ENCODE measurements at places on chromosomes 1 and 21.

GRCh38 chr1:221840511-221841243 is 98.8 kb upstream of the DUSP10 start:
- DNase-seq = no peak

DNA sequence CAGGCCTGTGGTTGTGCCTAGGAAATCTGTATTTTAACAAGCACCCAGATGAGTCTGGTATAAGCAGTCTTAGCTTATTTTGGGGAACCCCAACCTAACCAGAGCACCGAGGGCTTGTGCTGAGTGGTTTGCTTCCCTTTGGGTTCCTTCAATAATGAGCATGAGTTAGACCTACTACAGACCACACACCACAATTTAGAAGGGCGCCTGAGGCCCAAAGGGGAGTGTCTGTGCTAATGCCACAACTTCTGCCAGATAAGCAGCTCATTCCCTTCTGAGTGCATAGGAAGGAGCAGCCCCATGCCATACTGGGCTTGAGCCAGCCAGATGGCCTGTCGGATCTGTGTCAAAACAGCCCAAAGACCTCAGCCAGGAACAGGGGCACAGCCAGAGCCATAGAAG is 15.4 kb upstream of the LSS start:
- no peak for DNase-seq

DNA sequence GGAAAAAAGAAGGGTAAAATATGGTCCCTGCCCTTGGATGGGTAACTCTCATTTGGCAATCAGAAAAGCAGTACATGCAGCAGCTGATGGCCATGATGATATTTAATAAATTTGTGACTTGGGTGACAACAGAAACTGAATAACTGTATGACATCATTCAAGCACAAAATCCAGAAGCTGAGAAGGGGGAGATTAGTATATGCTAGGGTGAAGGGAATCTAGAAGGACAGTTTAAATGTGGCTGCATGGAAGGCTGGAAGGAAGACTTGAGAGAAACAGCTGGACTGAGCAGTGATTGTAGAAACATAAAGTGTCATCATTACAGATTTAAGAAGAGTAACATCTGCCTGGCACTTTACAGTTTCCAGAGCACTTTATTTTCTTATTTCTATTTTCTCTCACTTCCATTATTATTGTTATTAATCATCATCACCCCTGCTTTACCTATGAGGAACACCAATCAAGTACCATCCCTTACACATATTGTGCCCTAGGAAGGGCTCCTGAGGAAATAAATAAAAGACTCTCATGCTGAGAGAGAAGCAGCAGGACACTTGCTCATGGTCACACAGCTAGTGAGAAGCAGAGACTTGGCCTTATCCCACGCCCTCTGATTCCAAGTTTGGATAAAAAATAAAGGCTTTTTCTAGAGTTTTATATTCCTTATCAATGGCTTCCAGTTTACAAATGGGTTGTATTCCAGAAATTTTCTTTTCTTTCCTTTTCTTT is 207.2 kb downstream of the PBX1 start:
- no peak for DNase-seq

DNA sequence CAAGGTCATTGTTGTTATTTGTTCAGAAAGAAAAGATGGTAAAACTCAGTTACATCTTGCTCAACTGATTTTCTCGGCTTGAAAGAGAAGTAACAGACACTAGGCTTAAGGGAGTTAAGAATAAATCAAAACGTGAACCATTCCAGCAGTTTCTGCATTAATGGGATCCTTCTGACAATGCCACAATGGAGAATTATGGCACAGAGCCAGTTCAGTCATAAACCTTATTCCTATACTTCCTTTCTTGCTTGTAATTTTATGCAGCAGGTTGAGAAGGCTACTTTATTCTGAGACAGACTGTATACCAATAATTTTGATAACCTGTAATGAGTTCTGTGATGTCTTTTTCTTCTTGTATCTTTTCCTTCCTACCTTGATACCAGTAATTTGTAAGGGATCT is 167.0 kb downstream of the C1orf21 start:
- no peak for DNase-seq

DNA sequence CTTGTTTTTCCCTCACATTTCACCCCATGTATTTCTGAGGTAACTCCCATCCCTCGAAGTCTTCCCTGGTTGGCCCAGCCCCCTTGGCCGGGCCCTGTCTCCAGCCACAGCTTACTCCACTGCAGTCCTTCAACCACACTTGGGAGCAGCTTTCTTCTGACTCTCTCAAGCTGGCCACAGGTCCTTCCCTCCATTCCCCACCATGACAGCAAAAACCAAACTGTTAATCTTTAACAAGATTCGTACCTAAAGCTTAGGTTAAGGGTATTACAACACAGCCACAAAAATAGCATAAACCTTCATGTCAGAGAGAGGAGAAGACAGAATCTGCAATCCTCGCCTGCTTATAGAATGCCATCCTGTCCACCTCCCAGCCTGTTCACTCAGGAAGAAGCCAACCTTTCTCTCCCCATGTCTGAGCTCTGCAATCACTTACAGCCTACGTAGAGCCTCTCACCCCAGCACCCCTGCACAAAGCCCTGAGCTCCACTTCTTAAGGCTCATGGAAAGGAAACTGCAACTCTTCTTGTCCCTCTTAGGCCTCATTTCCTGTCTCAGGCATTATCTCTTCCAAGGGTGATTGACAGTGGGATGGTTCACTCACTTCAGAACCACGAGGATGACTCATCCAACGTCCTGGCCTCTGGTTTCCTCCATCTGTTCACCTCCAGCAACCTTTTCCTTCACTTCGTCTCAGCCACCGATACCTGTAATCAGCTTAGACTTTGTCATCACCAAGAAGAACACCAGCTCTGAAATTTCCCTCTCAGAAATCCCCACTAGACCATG is 72.8 kb downstream of the CD2 start:
- DNase-seq = no peak

- no peak for DNase-seq
These were observed 34.0 kb downstream of the TBCE start for GRCh38 chr1:235401251-235401650.

DNA sequence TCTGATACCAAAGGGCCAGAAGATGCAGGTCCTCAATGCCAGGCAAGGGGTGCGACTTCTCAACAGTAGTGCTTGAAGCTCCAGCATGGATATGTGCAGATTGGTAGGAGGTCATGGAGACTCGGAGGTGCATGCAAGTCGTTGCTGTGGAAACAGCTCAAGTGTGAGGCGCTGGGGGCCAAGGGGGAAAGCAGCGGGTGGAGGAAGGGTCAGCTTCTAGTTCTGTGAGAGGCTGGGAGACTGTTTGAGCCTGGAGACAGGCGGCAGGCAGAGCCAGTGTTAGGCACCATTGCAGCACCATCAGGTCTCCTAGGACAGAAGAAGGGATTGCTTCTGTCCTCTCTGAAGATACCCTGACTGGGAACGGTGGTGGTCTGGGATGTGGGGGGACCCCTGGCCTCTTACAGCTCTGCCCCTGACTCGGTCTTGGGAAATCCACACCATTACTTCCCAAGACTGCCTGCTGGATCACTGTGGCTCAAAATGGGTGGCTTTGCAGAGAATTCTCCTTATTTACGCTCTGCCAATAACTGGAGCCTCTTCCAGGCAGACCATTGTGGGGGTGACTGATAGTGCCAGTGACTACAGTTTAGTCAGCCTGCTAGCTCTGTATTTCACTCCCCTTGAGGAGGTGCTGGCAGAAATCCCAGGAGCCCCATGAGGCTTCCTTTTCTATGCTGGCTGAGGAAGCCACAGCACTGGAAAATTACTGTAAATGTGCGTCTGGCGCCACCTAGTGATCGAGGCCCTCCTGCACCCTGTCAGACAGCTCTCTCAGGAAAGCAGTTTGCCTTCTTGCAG is 46.3 kb upstream of the VANGL1 start:
- DNase-seq = peak; percentile 90
